ENCODE measurements at places on chromosomes 6 and 20.

DNA sequence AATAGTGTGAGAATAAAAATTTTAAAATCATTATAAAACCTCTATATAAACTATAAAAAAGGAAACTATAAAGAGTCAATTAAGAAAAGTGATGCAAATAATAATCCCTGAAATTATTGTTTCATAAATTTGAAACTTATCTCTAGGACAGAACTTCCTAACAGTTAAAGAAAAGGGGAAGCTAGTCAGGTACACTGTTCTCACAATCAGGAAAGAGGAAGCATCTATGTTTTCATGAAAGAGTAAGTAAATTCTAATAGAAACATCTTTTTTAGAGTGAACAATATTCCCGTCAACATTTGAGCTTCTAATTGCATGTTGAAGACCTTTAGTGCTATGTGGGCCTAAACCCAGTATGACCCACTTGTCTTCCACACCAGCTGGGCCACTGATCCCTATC lies 1.2 kb upstream of the ADGRF1 start:
- no peak for DNase-seq

DNA sequence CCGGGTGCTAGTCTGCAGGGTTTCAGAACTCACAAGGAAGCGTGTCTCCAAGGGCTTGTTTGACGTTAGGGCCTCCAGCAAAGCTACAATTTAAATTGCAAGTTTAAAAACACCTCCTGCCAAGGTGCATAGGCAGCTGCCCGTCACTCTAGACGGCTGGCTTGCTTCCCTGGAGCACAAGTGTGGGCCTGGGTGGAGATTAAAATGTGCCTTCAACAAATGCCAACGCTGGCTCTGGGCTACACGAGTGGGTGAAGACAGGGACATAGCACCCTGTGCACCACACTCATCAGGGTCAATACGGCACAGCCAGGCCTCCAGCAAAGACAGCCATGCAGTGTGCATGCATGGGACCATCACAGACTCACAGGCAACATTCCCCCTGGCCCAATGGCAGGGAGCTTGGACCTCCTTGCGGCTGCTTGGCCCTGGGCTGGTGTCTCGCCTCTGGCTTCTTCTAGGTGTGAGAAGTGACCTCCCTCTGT lies 48.4 kb upstream of the FRMD1 start:
- no peak for DNase-seq

- no peak for DNase-seq
Observed at GRCh38 chr6:156193381-156193780, 583.8 kb upstream of the ARID1B start.

DNA sequence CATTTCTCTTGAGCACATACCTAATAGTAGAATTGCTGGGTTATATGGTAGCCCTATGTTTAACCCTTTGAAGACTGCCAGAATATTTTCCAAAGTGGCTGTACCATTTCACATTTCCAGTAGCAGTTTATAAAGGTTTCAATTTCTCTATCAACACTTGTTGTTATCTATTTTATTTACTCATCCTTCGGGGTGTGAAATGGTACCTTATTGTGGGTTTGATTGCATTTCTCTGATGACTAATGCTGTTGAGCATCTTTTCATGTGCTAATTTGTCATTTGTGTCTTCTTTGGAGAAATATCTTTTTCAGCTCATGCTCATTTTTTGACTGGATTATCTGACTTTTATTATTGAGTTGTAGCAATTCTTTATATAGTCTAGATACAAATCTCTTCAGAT lies 5.4 kb downstream of the ENPP4 start:
- DNase-seq, result no peak

GRCh38 chr6:160573943-160574342 lies 90.1 kb downstream of the LPA start:
- DNase-seq, result no peak

DNA sequence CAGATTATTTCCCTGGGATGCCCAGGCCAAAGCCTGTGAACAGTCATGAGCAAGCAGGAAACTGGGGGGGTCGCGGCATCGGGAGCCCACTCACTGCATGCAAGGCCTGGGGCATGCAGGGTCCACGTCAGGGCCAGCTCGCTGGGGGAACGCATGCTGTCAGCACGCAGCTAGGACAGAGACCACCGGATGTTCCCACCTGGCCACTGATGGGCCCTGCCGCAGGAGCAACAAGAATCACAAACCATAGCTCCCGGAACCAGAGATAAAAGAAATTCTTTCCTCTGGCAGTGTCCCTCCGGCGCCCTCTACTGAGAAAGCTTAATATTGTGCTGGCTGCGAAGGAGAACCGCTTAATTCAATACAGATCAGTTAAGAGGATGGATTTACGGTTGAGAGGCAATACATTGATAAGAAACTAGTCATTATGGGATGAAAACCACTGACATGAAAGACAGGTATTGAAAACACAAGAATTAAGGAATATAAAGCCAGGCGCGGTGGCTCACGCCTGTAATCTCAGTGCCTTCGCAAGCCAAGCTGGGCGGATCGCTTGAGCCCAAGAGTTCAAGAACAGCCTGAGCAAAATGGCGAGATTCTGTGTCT lies 32.6 kb downstream of the C6orf15 start:
- DNase-seq, result peak; percentile 46

DNA sequence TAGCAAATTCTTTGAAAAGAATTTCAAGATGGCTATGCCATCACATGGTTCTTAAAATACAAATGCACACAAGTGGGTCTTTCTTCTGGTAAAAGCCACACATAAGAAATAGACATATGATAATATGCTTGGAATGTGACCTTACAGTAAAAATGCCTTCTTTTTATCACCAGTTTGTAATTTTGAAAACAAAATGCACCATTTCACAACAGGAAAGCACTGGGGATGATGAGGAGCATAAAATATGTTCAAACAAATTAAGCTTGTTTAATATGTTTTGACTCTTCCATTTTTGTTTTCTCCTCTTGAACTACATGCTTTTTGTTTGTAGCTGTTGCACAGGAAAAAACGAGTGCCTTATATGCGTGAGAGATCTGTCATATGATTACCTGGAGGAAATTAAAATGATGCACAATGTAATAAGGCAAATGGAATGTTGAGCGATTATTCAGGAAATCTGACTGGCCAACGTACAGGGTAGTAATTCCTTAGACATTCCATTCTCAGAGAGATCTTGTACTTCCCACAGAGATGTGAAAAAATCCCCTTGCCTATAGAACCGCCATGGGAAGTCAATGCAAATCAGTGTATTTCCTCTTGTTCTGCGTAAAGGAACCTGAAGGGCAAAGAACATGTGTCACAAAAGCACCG lies 911.6 kb downstream of the TFAP2A start:
- DNase-seq, result no peak

GRCh38 chr20:4046311-4046924 lies 31.1 kb upstream of the RNF24 start:
- no peak for DNase-seq

DNA sequence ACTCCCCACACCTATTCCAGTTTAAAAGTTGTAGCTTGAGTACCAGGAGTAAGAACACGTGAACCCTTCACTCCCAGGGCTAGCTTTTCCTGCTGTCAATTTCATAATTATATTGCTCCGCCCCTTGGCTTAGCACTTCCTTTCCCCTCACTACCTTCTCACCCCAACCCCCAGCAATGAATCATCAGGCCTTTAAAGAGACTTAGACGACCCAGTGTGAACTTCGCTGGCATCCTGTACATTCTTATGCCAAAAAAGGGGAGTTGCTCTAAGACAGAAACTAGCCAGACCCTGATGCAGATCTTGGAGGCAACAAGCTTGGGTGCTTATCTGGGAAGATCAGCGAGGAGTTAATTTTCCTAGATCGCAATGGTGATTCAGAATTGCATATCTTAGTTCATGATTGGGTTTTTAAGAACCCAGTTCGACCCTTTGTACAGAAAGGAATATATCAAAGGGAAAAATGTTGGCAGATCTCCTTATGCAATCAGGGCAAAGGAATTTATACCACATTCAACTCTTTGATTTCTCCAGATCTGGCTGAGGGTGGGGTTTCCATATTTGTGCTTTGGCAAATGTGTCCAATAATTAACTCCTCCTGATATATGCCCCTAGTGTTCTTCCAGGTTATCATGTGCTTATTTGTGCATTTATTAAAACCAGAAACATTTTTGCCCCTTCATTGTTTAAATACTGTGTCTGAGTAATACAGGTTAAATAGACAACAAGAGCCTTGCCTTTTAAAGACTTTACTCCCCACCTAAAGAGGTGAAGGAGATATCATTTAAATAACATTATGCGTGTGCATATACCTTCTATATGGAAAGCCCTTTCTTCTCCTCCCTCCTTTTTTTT lies 8.1 kb upstream of the ATXN1 start:
- DNase-seq, result peak; percentile 30

DNA sequence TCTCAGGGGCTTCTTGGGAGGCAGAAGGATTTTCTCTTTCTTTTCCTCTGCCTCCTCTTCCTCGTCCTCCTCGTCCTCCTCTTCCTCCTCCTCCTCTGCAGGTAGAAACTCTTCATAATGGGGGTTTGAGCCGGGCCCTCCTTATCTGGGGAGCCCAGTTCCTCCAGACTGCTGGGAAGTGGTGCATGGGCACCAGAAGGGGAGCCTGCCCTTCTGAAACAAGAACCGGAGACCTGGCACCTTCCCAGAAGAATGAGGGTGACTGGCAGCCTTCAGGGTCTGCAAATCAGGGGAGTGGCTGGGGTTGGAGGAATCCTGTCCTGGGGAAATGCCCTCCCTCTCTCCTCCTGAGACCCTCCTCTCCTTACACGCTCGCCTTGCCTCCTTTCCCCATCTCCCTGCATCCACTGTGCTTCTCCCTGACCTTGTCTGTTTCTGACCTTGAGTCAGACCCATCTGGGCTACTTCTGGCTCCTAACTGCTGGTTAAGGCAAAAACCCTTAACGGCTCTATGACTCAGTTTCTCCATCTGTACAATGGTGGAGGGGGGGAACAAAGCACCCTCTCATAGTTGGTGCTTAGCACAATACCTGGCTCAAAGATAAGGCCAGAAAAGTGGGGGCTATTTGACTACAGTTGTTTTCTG lies 1.7 kb downstream of the TULP1 start:
- no peak for DNase-seq

DNA sequence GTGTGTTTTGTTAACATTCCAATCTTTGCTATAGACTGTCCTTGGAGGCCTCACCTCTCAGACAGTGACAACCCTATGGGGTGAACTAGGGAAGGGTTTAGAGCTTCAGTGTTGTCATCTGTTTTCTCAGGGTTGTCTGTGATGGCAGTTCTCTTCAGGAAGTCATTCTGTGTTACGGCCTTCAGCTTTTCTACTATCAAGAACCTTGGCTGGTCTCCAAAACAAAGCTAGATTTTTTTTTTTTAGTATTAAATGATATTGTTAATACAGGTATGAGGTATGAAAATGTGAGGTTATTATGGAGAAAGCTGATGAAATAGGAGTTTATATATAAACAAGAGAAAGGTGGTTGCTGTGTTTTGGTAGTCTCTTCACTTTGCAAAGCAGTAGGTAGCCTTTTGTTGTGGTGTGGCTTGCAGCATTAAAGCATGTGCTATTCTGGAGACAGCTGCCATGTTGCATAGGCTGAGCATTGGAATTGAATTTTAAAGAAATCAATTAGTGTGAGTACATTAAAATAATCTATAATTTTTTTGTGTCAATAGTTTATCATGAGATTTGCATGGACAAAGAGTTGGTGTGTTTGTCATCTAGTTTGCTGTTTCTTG lies 162.6 kb downstream of the CARMIL1 start:
- no peak for DNase-seq

- no peak for DNase-seq
Observed at GRCh38 chr6:39294133-39294532, 20.1 kb downstream of the KCNK17 start.

DNA sequence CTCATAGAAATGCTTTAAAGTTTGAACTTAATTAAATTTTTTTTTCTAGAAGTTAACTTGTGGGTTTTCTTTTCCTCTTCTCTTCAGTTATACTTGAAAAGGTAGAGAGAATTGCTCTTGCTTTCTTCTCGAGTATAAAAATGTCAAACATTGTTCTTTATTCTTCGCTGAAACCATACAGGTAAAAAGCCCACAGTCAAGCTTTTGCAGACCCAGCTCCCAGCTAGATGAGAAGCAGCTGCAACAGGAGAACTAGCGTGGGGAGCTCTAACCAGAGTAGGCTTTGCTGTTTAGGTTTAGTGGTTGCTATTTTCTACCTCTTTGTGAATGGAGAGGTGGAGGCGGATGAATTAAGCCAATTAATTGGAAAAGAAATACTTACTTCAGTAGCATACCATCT lies 102.7 kb downstream of the JARID2 start:
- no peak for DNase-seq

DNA sequence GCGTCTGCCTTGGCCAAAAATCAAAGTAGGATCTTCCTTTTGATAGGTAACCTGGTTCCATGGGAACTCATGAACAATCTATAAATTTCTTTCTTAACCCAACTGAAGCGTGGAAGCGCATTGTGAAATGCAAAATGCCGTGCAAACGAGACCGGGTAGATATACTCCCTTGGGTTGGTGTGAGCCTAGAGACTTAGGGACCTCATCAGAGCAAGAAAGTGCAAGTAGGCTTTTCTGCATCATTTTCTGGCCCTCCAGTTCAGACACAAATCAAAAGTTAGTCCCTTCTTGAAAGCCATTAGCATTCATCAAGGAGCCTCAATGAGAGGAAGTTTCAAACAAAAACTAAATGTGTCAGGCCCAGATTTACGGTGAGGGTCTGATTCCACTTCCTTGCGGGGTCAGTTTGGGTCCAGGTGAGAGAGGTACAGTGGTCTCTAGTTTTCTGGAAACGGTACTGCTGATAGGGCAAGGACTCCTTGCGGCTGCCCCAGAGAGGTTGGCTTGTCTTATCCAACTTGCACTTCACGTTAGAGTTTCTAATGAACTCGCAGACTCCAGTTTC lies 5.3 kb upstream of the ZNF184 start:
- DNase-seq, result no peak

DNA sequence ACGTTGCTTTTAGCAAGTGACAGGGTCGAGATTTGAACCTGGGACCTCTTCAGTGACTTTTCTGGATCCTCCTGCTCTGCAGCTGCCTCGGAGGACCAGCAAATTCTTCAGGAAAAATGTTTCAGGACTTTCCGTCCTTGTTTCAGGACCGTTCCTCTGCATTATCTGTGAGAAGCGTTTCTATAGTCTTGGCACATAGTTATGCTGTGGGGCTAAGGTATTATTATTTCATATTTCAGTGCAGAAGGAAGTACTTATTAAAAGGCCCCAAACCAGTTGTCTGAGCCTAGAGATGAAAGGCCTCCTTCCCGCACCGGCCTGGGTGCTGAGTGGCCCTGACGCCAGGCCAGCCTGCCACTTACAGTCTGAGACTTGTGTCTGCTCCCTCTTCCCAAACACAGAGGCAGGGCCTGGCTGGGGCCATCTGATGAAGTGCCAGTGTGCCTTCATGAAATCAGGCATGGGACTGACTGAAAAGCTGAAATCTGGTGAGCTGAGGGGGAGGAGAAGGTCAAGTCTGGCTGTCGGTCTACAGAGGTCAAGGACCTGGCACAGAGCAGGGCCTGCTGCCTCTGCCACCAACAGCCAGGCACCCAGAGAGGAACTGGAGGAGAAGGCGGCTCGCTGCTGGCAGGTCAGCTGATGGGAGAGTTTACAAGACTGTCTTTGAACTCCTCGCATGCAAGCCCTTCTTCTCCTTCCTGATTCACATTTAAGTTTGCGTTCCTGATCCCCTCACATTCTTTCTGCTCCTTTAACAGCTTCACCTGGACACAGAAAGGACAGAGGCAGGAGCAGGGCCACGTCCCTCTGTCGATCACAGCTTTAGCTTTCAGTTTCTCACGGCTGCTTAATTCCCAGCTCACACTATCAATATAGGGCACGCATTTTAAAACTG lies 8.9 kb upstream of the QKI start:
- DNase-seq, result no peak

GRCh38 chr6:43733471-43734293 lies 36.3 kb upstream of the VEGFA start:
- DNase-seq, result no peak

All from stimulated activated CD8-positive, alpha-beta memory T cell treated with anti-CD3 and anti-CD28 coated beads, Interleukin-7, amount 100 ng/mL, for 1 hour (primary cell).